Ascending aorta (tissue), 2 donors: ENCODE measurements at places on chromosomes 7 and 10. TPM values are rescaled to one million over a fixed set of nuclear protein-coding genes. Genes with fewer than 3 reads are reported as not detected.

- H3K36me3 ChIP-seq = peaks cover 61% of the 10 kb centered on the region
- H3K4me3 ChIP-seq = no peak overlapping the region
- H3K27ac ChIP-seq = no peak overlapping the region
- no peaks in the 10 kb centered on the region for H3K27me3 ChIP-seq
- no peak for DNase-seq
These were observed 18.3 kb downstream of the FZD9 start for GRCh38 chr7:73451780-73452398.

DNA sequence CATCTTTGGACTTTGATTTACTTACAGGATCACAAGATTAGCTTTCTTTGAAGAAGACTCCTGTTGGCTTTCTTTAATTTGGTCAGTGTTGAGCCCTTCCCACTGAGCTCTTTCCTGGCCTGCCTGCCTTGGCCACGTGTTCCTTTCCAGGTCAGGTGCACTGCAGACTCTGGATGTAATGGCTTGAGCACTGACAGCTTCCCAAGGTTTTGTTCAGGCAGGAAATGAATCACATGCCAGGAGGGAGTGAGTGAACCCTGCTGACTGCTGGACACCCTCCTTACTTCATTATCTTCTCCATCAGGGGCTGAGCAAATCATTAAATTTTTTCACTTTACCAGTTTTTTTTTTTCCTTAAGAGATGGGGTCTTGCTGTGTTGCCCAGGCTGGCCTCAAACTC is 29.8 kb downstream of the SNX10 start:
- H3K27me3 ChIP-seq = no peaks in the 10 kb centered on the region
- no peaks in the 10 kb centered on the region for H3K36me3 ChIP-seq
- H3K4me3 ChIP-seq = no peak overlapping the region
- DNase-seq = no peak
- no peak overlapping the region for H3K27ac ChIP-seq

- H3K27ac ChIP-seq = no peak overlapping the region
- no peak overlapping the region for H3K4me3 ChIP-seq
- no peaks in the 10 kb centered on the region for H3K27me3 ChIP-seq
- no peaks in the 10 kb centered on the region for H3K4me1 ChIP-seq
- no peak for DNase-seq
These were observed 671.1 kb upstream of the GRM3 start for GRCh38 chr7:85972504-85973141.

- H3K4me1 ChIP-seq = no peaks in the 10 kb centered on the region
- no peak for DNase-seq
- H3K36me3 ChIP-seq = no peaks in the 10 kb centered on the region
These were observed 11.4 kb downstream of the NEBL start for GRCh38 chr10:20885678-20886077.

DNA sequence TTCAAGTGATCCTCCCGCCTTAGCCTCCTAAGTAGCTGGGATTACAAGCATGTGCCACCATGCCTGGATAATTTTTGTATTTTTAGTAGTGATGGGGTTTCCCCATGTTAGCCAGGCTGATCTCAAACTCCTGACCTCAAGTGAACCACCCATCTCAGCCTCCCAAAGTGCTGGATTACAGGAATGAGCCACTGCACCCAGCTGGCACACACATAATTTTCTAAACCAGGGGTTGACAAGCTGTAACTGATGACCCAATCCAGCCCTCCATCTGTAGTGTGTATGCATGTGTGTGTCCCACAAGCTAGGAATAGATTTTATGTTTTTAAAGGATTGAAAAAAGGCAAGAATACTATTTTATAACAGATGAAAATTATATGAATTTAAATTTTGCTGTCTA is 125.9 kb upstream of the INSYN2A start:
- H3K27ac ChIP-seq = no peak overlapping the region
- DNase-seq = no peak
- H3K36me3 ChIP-seq = no peaks in the 10 kb centered on the region
- no peak overlapping the region for H3K4me3 ChIP-seq

GRCh38 chr10:86366033-86366901 is at the start of gene GRID1:
Gene GRID1 (minus strand): TSS chr10:86366795.
- no peaks in the 10 kb centered on the region for H3K36me3 ChIP-seq
- no peak for DNase-seq
- peaks cover 6% of the 10 kb centered on the region for H3K4me1 ChIP-seq

DNA sequence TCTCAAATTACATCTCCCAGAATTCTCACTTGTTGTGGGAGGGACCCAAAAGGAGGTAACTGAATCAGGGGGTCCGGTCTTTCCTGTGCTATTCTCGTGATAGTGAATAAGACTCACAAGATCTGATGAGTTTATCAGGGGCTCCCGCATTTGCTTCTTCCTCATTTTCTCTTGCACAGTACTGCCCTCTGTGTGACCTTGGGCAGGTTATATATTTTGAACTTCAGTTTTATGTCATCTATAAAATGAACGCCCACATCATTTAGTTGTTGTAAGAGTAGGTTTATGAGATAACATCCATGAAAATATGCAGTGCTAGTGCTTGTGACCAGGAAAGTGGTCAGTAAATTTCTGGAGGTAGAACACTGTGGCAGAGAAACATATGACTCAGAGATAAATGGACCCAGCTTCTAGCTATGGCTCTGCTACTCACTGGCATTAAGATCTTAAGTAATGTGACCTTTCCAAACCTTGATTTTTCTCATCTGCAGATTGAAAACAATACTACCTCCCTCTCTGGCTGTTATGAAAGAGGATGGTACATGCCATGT is 44.3 kb downstream of the SCRN1 start:
- no peak overlapping the region for H3K4me3 ChIP-seq
- H3K27me3 ChIP-seq = no peaks in the 10 kb centered on the region
- H3K36me3 ChIP-seq = peaks cover 55% of the 10 kb centered on the region
- H3K4me1 ChIP-seq = no peaks in the 10 kb centered on the region

DNA sequence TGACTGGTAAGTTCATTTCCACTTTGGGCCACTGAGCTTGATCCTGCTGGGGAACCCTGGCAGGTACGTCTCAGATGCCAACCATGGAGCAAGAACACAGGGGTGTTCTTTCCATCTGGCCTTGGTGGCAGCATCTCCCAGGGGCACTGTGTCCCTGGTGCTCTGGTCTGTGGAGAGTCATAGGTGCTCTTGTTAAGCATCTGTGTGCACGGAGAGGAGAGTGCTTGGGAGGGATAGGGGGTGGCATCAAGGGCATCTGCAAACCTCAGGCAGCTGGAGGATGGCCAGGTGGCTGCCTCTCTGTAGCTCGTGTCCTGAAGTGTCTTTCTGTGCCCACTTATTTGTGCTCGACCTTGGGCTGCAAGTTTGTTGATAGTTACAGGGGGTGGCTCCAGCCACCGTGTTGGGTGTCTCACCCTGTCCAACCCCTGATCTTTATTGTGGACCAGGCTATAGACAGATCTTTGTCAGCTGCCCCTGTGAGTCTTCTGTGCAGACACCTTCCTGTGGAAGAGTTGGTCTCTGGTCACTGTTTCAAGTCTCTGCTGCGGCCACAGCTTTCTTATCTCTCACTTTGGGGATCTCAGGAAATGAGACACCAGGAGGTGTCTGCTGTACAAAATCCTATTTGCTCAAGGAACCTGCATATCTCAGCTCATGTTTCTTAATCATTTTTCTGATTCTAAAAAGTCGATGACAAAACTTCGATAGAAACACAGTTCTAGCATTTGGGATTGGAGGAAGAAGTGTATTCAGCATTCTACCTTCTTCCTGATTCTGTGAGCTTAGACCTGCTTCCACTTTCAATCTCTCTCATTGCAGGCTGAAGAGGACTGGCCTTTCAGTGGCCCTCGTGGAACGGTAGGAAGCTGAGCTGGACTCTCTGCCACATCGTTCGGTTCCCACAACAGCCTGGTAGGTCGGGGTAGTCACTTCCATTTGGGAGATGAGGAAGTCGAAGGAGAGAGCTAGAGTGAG is 17.2 kb upstream of the GIMAP8 start:
- H3K4me1 ChIP-seq = no peaks in the 10 kb centered on the region
- H3K27me3 ChIP-seq = no peaks in the 10 kb centered on the region
- no peak overlapping the region for H3K4me3 ChIP-seq
- H3K36me3 ChIP-seq = no peaks in the 10 kb centered on the region

- H3K36me3 ChIP-seq = no peaks in the 10 kb centered on the region
- no peak overlapping the region for H3K27ac ChIP-seq
- H3K4me3 ChIP-seq = no peak overlapping the region
- no peaks in the 10 kb centered on the region for H3K4me1 ChIP-seq
- no peak for DNase-seq
These were observed 455.8 kb downstream of the XPNPEP1 start for GRCh38 chr10:109467551-109467950.

DNA sequence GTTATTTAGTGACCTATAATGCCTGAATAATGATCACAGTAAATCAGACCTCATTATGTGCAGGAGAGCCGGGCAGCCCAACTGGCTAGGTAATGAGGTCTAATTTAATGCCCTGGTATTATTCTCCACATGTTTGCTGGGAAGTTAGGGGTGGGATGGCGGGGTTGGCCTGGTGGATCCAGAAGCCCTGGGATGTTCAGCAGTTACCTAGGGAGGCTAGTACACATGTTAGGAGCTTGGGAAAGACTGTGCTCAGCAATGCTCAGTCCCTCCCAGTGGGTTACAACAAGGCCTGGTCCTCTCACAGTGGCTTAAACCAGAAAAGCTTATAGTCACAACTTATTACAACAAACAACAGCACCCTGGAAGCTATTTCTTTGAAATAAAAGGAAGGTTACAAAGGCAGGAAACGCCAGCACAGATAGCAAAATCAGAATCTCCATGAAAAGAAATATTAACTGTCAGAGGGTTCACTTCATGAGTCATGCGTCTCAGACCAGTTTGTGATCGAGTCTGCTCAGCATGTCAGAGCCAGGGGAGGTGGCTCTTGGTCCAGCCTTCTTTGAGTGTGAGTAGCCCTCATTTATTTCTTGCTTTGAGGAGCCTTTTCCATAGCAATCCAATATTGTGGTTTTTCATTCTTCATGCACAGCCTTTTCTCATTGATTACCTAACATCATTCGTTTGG is 418.6 kb upstream of the NPVF start:
- H3K27ac ChIP-seq = no peak overlapping the region
- no peaks in the 10 kb centered on the region for H3K27me3 ChIP-seq
- no peak overlapping the region for H3K4me3 ChIP-seq
- no peaks in the 10 kb centered on the region for H3K36me3 ChIP-seq

- H3K36me3 ChIP-seq = no peaks in the 10 kb centered on the region
- H3K4me1 ChIP-seq = no peaks in the 10 kb centered on the region
- no peak for DNase-seq
- no peaks in the 10 kb centered on the region for H3K27me3 ChIP-seq
These were observed 272 bp upstream of the GJC3 start for GRCh38 chr7:99929730-99930053.

GRCh38 chr10:69446650-69447151 is 4.6 kb upstream of the TSPAN15 start:
- DNase-seq = no peak
- H3K4me3 ChIP-seq = no peak overlapping the region
- no peaks in the 10 kb centered on the region for H3K36me3 ChIP-seq
- H3K27ac ChIP-seq = no peak overlapping the region
- H3K4me1 ChIP-seq = no peaks in the 10 kb centered on the region
- H3K27me3 ChIP-seq = no peaks in the 10 kb centered on the region

- H3K4me1 ChIP-seq = peaks cover 58% of the 10 kb centered on the region
- no peak for DNase-seq
- H3K27ac ChIP-seq = peak overlapping the region; percentile 97
- no peaks in the 10 kb centered on the region for H3K27me3 ChIP-seq
- H3K36me3 ChIP-seq = no peaks in the 10 kb centered on the region
These were observed 3.0 kb upstream of the AQP1 start for GRCh38 chr7:30908681-30909080.

- DNase-seq = no peak
- H3K27me3 ChIP-seq = no peaks in the 10 kb centered on the region
- no peaks in the 10 kb centered on the region for H3K4me1 ChIP-seq
- H3K4me3 ChIP-seq = no peak overlapping the region
- no peaks in the 10 kb centered on the region for H3K36me3 ChIP-seq
These were observed 215.0 kb downstream of the BICC1 start for GRCh38 chr10:58727633-58728032.

The PTPRZ1 gene
- total RNA-seq = 0.64 TPM

The PAPOLB gene
- not detected for total RNA-seq

The OPN4 gene
- total RNA-seq = not detected

The SEMA3D gene
- total RNA-seq = 4.5 TPM

The CDHR3 gene
- 5.7 TPM for total RNA-seq
